Substantia nigra (tissue), 51 donors: ENCODE measurements at places on chromosomes 13 and 19.

DNA sequence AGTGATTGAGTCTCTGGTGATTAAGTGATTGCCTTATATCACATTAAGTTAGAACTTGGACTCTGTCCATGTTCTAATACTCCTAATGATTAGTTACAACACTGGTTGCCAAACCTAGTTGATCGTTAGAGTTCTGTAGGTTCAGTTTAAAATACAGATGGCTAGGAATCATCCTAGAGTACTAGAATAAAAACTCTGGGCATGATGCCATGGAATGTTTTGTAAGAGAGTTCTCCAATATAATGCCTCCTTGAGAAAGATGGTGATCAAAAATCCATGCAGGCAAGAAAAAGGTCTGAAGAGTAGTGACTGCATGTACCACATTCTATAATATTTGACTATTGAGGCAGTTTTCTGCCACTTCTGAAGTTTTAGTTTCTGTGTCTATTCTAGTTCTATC is 176.3 kb downstream of the GPC5 start:
- DNase-seq, result no peak

DNA sequence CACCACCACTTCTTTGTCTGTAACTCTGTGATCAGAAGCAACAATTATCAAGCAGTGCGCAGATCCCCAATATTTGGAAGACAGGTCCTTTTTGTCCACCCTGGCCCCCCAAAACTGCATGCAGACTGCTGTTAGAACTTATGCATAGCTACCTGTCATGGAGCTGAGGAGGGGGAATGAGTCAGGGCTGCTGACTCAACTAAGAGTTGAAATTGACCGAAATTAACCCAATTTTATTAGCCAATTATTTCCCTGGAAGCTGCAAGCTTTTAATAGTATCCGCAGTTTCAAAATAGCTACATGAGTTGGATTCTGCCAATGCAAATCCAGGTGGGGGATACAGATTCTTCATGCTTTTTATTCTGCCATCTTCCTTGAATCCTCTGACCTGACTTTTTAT is 14.0 kb upstream of the ZNF491 start:
- DNase-seq, result no peak

DNA sequence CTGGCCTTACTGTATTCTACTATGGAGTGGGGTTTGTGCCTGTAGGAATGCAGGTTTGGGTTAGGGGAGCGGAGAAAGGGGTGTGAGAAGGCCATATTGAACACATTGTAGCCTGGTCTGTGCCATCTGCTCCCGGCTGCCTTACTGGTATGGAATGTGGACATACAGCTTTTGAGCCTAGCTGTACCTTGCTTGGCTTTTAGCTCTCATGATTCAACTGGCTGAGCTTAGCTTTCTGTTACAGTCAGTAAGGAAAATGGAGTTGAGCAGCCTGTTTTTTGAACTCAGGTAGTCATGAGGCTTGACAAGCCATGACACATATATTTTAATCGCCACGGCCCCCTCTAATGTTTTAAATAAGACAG is 41.6 kb downstream of the ARHGAP35 start:
- DNase-seq, result no peak

GRCh38 chr13:79988573-79988972 is 352.4 kb downstream of the SPRY2 start:
- no peak for DNase-seq

DNA sequence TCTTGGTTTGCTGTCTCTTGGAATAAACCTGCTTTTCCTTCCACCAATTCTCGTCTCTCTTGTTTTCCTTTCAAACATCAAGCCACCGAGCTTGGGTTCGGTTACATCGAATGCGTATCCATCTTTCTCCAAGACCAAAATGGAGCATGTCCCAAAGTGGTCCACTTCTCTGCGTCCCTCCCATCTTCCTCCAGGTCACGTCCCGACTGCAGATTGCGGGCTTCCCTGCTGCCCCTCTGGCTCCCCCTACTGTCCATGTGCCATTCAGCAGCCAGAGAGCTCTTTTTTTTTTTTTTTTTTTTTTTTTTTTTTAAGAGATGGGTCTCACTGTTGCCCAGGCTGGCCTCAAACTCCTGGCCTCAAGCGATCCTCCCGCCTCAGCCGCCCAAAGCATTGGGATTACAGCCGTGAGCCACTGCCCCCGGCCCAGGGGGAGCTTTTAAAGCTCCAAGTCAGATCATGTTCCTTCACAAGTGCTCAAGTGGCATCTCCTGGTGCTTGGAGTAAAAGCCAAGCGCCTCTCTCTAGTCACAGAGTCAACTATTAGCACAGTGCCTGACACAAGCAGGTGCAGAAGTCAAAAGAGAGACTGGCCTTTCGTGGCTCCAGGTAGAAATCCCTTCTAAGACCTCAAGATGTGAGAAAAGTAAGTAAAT is 10.0 kb downstream of the COL5A3 start:
- DNase-seq, result peak; percentile 39

DNA sequence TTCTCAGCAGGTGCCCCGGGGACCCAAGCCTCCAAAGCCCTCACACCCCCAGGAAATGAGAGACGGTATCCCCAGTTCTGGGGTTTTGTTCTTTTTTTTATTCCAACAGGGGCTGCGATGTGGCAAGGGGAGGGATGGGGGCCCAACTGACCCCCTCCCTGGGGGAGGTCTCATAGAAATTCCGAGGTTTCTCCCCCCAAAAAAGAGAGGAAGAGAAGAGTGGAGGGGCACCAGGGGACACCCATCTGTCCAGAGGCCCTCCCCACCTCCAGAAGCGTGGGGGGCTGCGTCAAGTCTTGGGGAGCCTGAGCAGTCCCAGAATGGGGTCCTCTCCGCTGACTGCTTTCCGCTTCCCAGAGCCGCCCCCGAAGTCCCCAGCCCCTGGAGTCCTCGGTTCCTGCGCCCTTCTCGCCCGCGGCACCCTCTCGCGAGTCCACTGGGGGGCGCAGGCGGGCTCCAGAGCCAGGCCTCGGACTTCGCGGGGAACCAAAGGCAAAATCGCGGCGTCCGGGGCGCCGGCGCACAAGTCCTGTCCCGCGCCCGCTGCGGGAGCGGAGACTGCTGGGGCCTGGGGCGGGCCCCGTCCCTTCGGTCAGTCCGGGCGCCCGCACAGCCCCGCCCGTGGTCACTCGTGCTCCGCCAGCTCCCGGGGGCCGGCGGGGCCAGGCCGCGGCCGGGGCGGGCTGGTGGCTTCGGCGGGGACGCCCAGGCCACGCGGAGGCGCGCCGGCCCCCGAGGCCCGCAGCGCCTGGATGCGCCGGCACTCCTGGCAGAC is 4.4 kb upstream of the ATP1A3 start:
- no peak for DNase-seq

- DNase-seq, result no peak
Observed at GRCh38 chr13:46630431-46631178, 77.6 kb downstream of the LRCH1 start.

DNA sequence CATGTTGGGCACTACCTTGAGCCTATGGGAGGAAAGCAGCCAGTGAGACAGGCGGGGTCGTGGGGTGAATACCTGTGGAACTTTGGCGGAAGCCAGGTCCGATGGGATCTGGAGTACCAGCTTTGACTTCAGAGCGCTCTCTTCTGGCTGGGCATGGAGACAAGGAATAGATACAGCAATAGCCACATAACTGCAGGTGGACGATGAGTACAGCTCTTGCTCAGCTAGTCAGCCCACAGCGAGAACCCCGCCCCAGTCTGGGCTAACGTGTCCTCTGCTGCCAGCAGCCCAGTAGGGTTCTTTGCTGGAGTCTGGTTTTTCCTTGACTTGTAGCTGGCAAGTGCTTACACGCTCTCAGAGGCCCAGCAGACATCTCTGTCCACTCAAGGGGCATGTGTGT is 83.4 kb downstream of the SIPA1L3 start:
- no peak for DNase-seq
